ENCODE measurements at places on chromosomes 2 and 18.

- DNase-seq: no peak
Observed at GRCh38 chr2:36733215-36733614, 36.7 kb downstream of the VIT start.

DNA sequence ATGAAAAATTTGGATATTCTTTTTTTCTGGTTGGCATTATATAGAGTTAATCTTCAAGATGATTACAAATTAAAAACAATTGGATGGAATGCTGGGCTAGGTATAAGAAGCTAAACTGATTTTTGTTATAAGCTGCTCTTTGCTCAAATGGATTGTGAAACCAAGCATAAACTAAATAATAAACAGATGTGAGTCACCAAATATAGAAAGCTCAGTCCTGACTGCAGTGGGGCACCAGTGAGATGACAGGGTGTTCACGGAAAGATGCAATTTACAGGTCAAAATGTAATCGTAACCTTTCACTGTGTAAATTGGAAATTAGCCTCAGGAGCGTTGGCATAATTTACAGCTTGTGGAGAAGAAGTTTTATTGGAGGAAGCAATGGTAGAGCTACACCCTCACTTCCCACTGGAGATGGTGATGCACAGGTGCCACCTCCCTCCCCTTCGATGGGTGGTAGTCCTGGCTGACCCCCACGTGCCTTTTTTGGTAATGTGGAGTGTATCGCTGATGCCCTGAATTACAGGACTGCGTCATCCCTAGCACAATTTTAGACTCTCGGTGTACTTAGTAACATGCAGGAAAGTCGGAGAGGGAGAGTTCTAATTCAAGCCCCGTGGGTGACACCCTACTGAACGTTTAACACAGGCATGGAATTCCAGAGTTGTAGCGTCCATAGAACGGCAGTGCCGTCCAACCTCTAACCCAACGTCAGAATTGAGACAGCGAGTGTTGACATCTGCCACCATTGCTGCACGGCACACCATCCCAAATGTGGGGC, 73.9 kb upstream of the NFATC1 start:
- no peak for DNase-seq

DNA sequence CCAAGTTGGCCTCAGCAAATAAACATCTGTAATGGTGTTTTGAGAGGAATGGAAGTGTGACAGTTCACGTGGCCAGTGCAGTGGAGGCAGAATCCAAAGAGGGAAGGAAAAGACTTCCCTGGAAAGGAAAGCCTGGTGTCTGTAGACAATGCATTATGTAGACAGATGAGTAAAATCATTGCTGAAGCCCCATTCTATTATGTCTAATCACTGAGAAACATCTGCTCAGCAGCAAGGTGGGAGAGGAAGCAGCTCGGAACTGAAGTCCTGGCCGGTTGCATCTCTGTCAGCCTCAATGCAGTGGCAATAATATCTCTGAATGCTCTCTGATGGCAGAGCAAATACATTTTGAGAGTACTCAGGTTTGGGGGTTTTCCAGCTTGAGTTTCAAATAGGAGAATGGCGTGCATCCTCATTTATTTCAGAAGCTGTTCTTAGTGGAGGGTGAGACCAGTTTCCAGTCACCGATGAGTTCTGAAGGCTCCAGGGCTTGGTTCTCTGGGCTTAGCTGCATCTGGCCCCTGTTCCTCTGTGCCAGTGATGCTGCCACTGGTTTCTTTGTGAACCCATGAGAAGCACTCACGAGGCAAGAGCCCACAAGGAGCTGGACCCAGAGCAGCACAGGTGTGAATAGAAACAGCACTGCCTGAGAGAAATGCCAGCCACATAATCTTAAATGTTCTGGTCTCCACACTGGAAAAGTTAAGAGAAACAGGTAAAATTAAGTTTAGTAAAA, 63.3 kb downstream of the RPIA start:
- no peak for DNase-seq

- no peak for DNase-seq
Observed at GRCh38 chr2:177708660-177709444, 316.3 kb downstream of the AGPS start.

DNA sequence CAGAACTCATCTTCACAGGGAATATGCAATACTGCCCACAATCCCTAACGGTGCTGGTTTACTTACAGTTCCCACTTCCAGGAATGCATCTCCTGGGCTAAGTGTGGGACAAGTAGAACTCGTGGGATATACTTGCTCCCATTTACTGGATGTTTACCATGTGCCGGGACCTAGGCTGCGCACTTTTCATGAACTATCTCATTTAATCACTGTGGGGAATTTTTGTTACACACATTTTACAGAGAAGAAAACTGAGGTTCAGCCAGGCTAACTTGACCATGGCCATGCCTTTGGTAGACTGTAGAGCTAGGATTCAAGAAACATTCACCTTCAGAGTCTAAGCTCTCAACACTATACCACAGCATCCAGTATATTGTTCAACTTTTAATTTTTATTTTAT, 24.4 kb upstream of the MBOAT2 start:
- DNase-seq: no peak

All from iPS-NIHi11 (cell line).